ENCODE measurements at places on chromosomes 1 and 21.

DNA sequence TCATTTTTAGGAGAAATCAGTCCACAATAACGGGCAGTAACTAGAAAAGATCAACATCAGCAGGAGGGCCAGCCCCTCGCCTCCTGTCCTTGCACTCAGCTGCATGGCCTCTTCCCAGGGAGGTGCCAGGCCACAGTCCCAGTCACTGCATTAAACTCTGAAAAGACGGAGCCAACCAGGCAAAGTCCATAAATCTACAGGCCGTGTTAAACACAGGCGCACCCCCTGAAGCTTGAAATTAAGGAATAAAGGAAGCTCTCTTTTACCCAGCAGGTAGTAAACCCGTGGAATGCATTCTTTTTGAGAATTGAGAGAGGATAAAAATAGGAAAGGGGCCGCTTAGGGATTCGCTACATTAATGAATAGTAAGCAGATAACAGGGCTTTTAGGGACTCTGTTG lies 18.4 kb downstream of the H6PD start:
- no peak for DNase-seq

GRCh38 chr1:12617511-12617900 lies 504 bp downstream of the DHRS3 start:
- DNase-seq, result no peak

DNA sequence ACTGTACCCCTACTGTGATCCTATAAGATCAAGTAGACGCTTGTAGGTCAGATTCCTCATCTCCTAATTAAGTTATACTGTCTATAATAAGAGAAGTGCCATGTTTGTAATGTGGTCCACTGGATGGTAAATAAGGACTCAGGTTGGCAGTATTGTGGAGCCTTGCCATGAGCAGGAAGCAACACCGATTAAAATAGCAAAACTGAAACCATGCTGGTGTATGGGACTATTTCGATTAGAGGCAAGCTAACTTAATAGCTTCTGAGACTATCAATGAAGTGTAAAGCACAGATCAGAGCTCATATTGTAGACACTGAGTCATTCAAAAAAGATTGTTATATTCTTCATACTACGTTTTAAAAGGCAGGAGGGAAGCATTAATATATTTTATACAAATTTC lies 348.8 kb downstream of the HHAT start:
- DNase-seq, result no peak

DNA sequence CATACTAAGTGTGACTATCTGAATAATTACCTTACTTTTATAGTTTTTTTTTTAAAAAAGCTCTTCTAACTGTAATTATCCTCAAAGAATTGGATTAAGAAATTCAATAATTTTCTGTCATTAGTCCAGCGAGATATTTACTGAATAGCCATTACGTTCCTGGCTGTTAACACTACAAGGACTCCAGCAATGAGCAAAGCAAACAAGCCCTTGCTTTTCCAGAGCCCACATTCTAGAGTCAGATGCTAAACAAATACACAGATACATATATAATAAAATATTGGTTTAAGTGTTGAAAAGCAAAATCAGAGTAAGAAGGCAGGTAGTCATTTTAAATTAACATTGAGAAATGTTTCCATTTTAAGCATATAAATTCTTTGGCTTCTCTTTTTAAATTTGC lies 118.4 kb downstream of the ATF6 start:
- DNase-seq, result no peak

DNA sequence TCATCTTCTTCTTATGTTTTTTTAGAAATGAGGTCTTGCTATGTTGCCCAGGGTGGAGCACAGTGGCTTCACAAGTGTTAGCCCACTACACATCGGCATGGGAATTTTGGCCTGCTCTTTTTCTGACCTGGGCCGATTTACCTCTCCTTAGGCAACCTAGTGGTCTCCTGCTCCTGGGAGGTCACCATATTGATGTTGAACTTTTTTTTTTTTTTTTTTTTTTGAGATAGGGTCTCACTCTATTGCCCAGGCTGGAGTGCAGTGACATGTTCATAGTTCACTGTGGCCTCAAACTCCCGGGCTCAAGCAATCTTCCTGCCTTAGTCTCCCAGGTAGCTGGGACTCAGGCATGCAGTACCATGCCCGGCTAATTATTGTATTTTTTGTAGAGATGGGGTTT lies 7.5 kb downstream of the AK2 start:
- DNase-seq, result no peak

Measured in RKO (cell line).